Cardiac muscle cell (in vitro differentiated cells and primary cell): ENCODE measurements at places on chromosomes 3 and 15.

DNA sequence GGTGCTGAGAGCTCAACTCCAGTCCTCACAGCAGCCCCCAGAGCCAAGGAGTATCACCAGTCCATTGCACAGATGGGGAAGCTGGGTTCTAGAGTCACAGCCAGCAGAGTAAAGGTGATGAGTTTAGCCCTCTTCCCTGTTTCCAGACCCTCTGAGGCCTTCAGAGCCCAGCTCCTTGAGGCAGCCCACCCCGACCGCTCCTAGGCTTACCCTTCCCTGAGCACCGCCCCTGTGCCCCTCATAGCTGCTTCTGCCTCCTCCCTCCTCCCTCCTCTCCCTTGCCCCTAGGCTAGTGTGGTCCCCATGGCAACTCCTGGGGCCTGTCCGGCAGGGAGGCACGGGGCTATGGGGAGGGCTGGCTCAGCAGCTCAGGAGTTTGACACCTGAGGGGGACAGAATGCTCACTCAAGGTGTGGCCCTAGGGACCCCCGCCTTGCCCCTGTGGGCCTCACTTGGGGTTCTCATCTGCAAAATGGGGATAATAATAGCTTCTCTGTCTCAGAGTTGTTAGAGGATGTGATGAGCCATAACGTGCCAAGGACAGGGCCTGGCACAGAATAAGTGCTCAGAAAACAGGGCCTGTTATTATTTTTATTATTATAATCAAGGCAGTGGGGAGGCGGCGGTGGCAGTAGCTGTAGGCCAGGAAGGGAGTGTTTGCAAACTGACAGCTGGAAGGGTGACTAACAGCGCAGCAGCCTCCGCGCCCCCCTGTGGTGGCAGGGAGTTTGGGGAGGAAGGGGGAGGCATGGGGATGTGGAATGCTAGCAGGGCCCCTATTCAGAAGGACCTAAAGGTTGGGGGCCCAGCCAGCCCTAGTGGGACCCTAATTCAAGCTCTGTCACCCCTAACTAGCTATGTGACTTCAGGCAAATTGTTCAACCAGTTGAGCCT lies 11.5 kb downstream of the CSK start:
- DNase-seq, result no peak

- no peak for DNase-seq
These were observed 185.8 kb downstream of the KCNH8 start for GRCh38 chr3:19334120-19334519.

- no peak for DNase-seq
These were observed 317.0 kb upstream of the ADAMTS9 start for GRCh38 chr3:65004795-65005295.

- no peak for DNase-seq
These were observed 502.5 kb upstream of the NECTIN3 start for GRCh38 chr3:110569073-110569472.

- DNase-seq, result no peak
These were observed 48.8 kb downstream of the EXOG start for GRCh38 chr3:38544926-38545325.

DNA sequence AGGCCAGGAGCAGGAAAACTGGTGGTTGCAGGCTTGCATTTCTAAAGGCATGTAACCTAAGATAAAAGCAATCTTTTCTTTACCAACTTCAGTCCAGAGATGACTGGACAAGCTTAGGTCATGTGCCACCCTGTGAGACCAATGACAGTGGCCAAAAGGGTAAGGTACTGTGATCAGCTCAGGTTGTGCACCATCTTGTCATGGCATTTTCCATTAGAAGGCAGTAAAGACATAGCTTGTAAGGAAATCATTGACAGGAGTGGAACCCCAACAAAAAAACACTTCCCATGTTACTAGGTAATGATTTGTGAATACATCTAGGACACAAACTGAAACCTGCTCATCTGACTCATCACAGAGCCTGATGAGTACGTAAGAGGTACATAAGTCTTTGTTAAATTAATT lies 35.2 kb downstream of the SSR3 start:
- no peak for DNase-seq

GRCh38 chr15:32799936-32800535 lies 82.2 kb downstream of the GREM1 start:
- DNase-seq, result no peak

GRCh38 chr3:69085833-69086722 lies 1.3 kb downstream of the ARL6IP5 start:
- peak; percentile 95 for DNase-seq

GRCh38 chr3:171622126-171622525 lies 161.9 kb upstream of the TNIK start:
- DNase-seq, result no peak

DNA sequence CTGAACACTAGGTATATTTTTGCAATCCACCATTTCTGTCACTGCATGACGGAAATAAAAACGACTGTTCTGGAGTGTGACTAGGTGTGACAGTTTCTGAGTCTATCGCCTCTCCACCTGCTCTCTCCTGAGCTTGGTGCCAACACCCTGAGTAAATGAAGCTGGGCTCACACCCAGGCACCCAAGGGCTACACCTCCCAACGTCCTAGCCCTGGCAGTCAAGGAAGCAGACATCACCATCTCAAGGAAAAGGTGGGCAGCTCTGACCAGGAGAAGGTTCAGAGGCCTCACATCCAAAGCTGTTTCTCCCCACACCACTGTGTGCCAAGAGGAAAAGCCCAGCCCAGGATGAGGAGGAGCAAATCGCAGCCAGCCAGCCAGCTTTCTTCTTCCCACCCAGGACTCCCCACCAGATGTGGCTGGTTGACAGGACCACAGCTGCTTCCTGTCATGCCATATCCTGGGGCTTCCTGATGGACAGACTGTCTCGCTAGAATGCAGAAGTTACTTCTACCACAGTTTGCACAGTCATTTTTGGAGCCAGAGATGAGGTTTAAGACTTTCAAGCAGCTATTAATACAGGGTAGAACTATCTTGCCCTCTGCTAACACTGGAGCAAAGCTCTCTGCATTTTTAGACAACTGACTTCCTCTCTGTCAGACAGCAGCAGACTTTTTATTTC lies 3.3 kb downstream of the SCAMP2 start:
- DNase-seq, result no peak

DNA sequence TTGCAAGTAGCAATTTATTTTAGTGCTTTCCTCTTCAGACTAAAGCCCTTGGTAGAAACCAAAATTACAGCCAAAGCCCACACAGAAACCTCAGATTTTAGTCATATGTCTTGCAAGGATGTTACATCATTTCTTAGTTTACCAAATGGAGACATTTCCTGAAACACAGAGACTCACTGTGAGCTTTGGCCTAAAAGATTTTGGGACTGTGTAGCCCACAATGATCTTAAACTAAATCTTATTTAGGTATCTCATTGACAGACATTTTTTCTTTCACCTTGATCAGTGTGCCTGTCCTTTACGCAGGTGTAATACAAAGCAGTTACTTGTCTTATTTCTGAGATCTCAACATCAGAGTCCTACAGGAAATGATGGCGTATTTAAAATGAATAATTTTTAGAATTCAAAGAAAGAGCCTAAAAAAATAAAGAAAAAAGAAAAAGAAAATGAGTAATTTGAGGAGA lies 27.8 kb upstream of the AP4E1 start:
- no peak for DNase-seq

GRCh38 chr3:27963519-27963918 lies 241.4 kb upstream of the EOMES start:
- DNase-seq, result no peak

- DNase-seq, result no peak
These were observed 227.1 kb upstream of the ATP11B start for GRCh38 chr3:182565916-182566796.

DNA sequence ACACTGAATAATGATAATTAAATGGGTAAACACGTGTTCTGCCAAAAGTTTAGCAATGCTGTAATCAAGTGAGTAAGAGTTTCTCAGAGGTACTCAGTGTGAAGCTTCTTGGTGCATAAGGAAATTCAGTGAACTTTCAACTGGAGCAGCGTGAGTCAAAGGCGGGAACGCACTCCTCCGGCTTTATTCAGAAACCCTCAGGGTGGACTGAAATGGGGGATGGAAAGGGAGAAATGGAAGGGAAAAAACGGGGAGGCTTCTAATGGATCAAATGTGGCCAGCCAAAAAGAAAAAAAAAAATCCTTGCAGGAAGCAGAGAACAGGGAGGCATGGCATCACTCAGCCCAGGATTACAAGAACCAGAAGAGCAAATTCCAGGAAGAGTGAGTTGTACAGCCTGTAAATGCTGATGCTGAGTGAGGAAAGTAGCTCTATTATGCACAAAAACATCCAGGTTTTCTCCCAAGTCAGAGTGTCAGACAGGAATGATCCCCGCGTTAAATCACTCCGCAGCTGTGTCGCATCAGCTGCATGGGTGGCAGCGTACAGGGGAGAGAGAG lies 85.3 kb downstream of the ASB7 start:
- DNase-seq, result no peak

DNA sequence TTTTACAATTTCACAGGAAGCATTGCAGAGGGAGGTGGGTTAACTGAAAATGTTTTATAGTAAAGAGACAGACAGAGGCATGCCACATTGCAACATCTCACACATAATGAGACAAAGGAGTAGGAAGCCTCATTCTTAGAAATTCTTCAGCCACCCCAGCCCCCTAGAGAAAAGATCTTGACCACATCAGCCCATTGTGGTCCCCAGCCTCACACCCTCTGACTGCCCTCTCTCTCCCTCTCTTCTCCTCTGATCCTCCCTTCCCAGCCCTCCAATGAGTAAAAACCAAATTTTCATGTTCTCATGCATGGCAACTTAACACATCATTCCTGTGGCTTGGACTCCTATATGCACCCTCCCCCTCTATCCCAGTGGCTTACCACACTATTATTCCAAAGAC lies 174.1 kb downstream of the UACA start:
- peak; percentile 90 for DNase-seq

- DNase-seq, result peak; percentile 10
These were observed 103.4 kb downstream of the IL20RB start for GRCh38 chr3:137061186-137061585.

GRCh38 chr15:93413745-93414144 lies 324.7 kb upstream of the RGMA start:
- no peak for DNase-seq

- no peak for DNase-seq
These were observed 620 bp upstream of the CMSS1 start for GRCh38 chr3:99817047-99817436.

DNA sequence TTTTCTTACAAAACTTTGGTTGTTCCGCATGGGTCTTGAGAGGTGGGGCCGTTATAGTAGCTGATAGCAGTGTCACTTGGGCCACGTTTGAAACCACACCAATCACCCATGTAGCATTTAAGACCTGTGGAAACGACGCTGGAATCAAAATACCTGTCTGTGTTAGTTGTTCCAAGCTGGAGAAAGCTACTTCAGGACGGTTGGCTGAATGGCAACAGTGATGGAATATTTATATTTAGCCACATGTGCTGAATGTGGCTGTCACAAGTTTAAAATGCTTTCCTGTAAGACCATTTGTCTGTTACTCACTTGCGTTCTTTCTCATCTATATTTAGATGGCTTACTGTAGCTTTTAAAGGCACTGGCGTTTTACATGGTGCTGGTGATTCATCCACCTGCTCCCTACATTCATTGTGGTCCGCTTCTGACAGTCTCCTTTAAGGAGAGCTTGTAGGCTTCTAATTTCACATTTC lies 1.4 kb downstream of the DNAJA4 start:
- peak; percentile 78 for DNase-seq

GRCh38 chr15:89498574-89498906 lies 2.2 kb upstream of the RHCG start:
- no peak for DNase-seq

- no peak for DNase-seq
These were observed 60.6 kb upstream of the SAMMSON start for GRCh38 chr3:69938931-69939330.

DNA sequence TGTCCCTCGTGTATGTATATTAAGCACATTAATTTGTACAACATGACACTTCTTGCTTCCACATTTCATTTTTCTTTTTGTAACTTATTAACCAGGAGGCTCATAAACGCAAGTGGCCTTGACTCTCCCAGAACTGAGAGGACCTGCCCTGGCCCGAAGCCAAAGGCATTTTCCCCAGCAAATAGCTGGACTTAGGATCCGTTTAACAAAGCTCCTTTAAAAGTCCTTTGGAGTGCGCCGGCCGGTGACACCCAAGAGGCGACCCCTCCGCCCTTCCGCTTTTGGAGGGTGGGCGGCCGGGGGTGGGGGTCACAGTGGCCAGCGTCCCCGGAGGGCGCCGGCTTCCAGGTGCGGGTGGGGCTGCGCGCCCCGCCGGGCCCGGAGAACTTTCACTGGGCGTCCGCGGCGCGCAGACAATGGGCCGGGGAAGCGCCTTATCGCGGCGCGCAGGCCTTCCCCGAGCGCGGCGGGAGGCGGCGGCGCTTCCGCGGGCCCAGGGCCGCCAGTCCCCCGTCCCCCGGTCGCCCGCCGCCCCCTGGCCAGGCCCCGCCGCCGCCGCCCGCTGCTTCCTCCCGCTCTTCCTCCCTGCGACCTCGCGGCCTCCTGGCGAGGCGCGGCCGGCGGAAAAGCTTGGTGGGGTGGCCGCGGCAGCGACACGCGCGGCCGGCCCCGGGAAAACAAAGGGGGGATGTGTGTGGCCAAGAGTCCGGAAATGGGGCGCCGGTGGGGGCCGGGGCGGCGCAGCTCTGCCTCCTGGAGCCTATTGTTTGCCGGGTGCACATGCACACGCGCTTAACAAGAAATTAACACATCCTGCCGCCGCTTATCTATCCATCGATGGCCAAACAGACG lies 613.4 kb downstream of the MCTP2 start:
- peak; percentile 75 for DNase-seq

DNA sequence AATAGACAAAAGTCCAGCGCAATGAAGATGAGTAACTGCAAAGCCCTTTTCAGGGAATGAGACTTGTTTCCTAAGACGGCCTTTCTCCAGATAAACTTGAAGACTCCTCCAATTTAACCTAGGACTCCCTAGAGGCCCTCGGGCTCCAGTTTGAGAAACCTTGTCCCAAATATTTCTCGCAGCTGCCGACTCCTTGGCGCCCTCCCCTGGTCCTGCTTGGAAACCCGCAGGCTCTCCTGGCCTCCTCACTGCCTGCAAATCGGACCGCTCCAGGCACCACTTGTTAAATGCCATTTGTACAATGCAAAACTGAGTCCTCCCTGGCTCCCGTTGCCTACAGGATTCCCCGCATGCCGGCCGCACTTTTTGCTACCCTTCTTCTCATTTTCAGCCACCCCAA lies 36.8 kb downstream of the MUC4 start:
- peak; percentile 59 for DNase-seq
